Ascending aorta (tissue), 2 donors: ENCODE measurements at places on chromosomes 3 and 15.
A peak's percentile ranks its signal among the peaks of the same experiment; 100 is the strongest.

DNA sequence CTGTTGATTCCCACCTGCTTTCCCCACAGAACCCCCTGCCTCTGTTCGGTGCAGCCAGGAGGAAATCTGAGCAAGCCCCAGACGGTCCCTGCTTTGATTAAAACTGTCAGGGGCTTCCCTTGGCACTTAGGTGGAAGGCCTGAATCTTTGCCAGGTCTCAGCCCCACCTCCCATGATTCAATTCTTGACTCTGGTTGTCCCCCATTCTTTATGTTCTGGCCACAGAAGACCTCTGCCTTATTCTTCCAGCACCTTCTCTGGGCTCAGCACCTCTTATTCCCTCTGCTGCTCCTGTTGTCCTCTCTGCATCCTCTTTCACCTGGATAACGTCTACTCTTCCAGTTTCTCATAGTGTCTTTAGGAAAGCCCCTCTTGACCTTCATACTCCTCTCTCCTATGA lies 349.4 kb downstream of the PTPRG start:
- no peak for DNase-seq

DNA sequence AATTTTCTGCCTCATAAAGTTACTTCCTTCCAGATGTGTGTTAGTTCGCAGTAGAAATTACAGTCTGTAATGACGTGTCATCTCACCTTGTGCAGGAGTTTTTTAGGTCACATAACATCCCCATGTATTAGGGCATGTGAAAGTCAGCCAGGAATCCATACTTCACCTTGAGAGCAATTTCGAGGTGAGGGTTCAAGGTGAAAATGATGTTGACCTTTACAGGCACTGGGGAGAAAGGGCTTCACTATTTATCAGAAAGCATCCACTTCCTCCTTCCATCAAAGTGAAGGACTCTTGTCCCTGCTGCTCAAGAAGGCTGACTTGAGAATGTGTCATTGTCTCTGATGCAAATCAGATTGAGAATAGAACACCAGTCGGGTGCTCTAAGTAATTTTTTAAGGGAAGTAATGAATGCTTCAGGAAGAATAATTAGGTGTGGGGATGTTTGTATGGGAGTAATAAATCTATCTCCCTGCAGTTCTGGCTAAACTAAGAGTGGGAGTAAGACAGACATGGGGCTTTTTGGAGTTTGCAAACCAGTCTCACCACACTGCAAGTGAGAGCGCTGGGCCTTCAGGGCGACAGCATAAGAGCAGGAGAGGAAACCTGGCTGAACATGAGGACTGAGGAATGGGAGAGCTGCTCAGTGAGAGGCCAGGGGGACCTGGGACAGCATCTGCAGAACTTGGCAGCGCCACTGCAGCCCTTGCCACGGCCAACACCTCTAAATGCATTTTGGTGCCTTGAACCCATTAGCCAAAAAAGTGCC lies 85.9 kb upstream of the IL12A start:
- no peak for DNase-seq

DNA sequence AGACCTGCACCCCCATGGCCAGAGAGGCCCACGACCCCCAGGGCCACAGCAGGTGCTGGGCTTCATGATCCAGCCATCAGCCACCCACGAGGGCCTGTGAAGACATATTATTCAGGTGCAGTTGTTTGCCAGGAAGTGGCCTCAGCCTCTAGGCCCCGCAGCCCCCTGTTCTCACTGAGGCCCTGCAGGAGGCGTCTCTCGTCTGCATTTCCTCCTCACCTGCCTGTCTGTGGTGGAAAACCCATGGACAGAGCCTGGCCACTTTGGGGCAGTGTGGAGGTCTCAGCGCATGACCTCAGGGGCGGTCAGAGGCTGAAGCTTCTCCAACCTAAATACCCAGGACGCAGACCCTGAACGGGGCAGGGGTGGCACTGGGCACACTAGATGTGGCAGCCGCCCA lies 18.6 kb downstream of the UROC1 start:
- no peak for DNase-seq

DNA sequence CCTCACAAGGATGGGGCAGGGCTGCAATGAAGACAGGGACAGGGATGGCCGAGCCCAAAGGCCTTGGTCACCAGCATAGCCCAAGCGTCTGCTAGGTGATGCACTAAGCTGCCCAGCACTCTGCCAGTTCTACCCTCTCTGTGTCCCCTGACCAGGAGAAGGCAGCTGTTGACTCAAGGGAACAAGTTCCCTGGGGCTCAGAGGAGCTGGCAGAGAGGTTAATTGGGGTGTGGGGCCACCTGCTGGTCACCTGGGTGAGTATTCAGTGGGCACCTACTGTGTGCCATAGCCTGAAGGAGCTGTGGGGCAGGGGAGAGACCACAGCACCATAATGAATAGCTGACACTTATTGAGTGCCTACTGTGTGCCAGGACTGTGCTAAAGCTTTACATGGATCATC lies 22.0 kb upstream of the DOCK3 start:
- no peak for DNase-seq

DNA sequence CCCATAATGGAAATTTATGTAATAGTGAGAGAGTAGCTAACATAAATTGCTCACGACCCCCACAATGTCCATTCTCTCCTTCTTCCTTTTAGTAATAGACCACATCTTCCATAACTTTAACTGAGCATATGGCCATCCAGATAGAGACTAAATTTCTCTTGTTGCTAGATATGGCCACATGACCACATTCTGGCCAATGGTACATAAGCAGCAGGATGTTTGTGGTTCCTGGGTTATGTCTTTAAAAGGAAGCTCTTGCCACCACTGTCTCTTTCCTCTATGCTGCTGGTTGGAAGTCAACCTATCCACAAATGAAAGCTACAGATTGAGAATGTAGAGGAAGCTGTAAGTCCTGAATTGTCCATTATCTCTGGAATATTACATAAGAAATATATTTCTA lies 59.7 kb upstream of the NPHP3 start:
- no peak for DNase-seq

DNA sequence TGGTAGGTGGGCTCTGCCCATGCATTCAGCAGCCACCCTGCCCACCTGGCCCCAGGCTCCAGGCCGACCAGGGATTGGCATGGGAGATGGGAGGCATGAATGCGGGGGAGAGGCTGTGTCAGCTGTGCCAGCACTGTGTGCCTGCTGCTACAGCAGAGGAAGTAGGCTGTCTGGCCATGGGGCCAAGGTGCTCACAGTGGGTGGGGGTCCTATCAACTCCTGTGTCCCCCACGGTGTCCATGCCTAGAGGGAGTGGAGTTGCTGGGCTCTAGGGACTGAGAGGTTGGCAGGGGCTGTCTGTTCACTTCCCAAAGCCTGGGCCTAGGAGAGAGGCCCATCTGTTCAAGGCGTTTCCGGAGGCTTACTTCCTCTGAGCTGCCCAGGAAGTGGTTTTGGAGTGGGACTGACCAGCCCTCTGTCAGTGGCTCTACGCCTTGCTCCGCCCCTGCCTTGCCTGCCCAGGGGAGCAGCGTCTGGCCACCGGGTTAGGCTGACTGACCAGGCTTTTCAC lies 5.8 kb downstream of the PRKCD start:
- peak; percentile 38 for DNase-seq

GRCh38 chr15:64337761-64338160 lies 18.2 kb downstream of the CSNK1G1 start:
- no peak for DNase-seq
